ENCODE measurements at places on chromosomes 6 and 20.

GRCh38 chr20:34604980-34605788 is 46.7 kb downstream of the MAP1LC3A start:
- no peak for DNase-seq

- no peak for DNase-seq
These were observed 20.6 kb upstream of the TASP1 start for GRCh38 chr20:13659288-13659687.

DNA sequence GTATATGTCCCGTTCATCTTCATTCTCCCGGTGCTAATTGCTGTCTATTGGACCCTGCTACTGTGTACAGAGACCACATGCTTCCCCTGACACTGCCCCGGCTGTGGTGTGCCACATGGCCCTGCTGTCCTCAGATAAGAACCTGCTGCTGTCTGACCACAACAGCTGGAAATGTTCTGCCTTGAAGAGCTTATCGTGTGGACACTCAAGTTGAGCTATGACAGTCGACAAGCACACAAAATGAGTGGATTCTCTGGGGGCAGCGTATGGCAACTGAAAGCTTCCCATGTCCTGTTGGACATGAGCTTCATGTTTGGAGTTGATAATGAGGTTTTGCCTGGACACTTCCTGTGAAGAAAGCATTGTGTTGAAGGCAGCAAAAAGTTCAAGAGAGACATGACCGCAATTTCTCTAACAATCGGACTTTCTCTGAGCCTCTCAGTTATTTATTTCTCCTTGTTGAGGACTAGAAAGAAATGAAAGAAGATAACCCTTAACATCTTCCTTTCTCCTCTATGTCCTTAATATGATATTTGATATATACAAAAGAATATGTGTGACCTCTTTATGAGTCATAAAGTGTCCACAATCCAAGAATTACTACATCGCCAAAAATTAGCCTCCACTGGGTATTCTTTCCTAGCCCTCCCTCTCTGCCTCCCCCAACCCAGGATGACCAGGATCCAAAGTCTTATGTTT is 187.1 kb upstream of the TCF21 start:
- DNase-seq = no peak

- DNase-seq = no peak
These were observed 7.0 kb upstream of the CSNK2A1 start for GRCh38 chr20:550611-551010.

GRCh38 chr6:33965766-33966165 is 162.0 kb upstream of the MLN start:
- DNase-seq = no peak

DNA sequence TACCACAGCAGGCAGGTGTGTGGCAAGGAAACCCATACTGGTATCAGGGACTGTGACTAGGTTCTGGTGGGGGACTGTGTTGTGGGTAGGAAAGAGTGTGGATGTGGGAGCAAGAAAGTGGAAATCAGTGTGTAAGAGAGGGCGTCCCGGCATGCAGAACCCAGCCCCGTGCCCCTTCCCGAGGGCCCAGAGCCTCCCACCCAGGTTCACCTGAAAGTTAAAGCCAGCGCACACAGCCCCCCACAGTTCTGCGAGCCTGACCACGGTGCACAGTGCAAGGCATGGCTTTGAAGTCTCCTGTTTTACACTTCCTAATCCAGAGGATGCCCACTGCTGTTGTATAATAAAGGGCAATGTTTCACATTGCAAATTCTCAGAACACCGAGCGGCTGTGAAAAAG is 22.7 kb downstream of the MAFB start:
- DNase-seq = no peak

- DNase-seq = no peak
These were observed 59.3 kb downstream of the SHPRH start for GRCh38 chr6:145904868-145905267.

DNA sequence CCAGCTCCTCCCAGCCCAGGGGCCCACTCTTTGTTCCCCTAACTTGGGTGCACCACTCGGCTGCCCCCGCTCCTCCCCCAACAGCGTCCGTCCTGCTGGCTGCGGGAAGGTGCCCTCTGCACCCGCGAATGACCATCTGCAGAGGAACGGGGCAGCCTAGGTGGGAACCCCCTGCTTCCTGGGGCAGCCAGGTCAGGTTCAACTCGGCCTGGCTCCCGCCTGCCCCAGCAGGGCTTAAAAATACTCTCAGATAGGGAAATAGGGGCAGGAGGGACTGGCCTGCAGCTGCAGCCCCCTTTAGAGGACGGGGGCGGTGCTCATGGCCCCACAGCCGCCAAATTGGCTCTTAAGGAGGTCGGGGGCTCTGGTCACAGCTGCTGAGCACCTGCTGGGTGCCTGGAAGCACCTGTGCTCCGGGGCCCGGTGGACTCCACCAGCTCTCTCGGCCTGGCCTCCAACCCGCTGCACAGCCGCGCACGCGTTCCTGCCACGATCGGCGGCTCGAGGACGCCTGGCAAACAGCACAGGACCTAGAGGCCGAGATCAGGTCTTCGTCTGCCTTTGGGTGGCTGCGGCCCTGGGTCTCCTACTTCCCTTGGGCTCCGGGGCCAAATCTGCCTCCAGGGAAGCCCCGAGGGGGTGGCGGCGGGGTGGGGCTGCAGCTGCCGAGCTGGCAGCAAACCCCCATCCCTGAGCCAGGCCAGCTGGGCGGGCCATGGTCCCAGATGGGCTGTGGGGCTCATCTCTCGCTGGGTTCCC is 700 bp upstream of the LAMA5 start:
- no peak for DNase-seq

GRCh38 chr6:32240686-32241085 is 16.8 kb upstream of the NOTCH4 start:
- no peak for DNase-seq

- DNase-seq = no peak
These were observed 426.4 kb upstream of the CITED2 start for GRCh38 chr6:139800837-139801236.

- no peak for DNase-seq
These were observed 4.9 kb downstream of the SSTR4 start for GRCh38 chr20:23039885-23040508.

- DNase-seq = no peak
These were observed 75.8 kb upstream of the RIN2 start for GRCh38 chr20:19682249-19682648.

GRCh38 chr6:108801366-108801765 is 46.9 kb upstream of the ARMC2 start:
- DNase-seq = no peak

DNA sequence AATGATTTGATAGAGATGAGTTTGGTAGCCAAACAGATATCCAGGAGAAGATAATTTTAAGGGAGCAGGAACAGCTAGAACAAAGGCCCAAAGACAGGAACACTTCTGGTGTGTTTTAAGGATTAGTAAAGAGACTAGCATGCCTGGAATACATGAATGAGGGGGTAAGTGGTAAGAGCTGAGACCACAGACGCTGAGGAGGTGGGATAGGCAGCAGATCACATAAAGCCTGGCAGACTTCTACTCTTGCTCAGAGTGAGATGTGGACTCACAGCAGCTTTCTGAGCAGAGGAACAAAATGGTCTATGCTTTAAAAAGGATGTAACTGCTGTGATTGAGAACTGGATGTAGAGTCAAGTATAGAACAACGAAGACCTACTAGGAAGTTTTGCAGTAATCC is 100.1 kb downstream of the EPHA7 start:
- no peak for DNase-seq

GRCh38 chr6:52364480-52365166 is 2.7 kb downstream of the PAQR8 start:
- no peak for DNase-seq

DNA sequence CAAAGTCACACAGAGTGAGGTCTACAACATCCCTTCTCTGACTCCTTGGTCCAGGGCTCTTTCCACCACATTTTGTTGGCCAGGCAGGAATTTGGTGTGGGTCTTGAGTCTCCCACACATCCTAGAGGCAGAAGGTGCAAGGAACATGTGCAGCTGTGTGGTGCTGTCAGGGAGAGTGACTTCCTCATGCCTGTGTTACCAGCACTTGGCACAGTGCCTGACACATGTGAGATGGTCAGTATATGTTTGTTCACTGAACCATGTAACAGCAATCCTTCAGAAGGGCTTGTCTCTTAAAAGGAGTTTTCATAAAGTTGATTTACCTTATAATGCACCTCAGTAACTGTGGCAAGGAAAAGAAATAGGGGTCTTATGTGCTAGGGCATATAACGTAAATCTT is 168.5 kb downstream of the CDC5L start:
- DNase-seq = no peak

GRCh38 chr6:16352258-16352635 is 113.9 kb downstream of the GMPR start:
- DNase-seq = no peak

- no peak for DNase-seq
These were observed 59.9 kb downstream of the KLHL31 start for GRCh38 chr6:53605543-53606235.

GRCh38 chr6:143335865-143336264 is 114.6 kb downstream of the ADAT2 start:
- DNase-seq = no peak

- DNase-seq = no peak
These were observed 3.9 kb upstream of the LTV1 start for GRCh38 chr6:143839196-143839595.

DNA sequence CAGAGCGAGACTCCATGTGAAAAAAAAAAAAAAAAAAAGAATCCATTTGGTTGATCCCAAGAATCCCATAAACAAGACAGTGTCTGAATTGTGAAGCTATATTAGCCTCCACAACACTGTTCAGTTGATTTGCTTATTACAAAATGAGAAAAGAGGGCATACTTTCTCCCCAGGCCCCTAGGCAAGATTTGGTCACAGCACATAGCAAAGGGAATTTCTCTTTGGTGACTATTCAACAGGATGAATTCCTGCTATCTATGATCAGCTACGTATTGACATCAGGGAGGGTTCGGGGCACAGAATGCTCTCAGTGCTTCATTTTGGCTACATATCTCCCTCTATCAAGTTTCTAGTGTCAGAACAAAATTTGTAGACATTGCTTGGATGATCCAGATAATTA is 20.2 kb upstream of the SLC22A3 start:
- no peak for DNase-seq

- DNase-seq = no peak
These were observed 59.9 kb upstream of the PMEPA1 start for GRCh38 chr20:57769756-57770155.

- no peak for DNase-seq
These were observed 45.8 kb downstream of the DOP1A start for GRCh38 chr6:83113258-83113657.

DNA sequence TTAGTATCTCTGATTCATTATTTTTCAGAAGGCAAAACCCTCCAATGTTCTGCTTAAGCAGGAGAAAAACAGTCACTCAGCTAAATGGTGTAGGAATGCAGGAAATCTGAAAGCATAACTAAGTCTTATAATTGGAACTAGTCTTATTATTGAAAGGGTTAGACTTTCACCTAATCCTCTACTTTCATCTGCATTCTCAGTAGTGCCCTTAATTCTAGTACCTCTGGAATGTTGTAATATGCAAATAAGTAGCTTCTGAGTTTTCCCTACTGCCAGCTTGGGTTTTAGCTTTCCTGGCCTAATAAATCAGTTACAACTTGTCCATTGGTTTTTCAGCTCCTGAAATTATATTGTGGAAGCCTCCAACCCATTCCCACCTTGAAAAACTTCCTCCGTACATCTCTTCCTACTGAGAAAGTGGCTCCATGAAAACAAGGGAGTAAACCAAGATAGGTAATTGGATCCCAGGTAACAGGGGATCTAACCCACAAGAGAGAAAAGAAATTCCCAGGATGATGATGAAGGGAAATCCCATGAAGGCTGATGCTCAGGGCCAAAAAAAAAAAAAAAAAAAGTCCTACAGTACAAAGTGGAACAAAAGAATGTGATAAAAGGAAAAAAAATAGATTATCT is 147.0 kb downstream of the TBC1D32 start:
- no peak for DNase-seq

- DNase-seq = no peak
These were observed 251.4 kb upstream of the MANEA start for GRCh38 chr6:95325916-95326315.

DNA sequence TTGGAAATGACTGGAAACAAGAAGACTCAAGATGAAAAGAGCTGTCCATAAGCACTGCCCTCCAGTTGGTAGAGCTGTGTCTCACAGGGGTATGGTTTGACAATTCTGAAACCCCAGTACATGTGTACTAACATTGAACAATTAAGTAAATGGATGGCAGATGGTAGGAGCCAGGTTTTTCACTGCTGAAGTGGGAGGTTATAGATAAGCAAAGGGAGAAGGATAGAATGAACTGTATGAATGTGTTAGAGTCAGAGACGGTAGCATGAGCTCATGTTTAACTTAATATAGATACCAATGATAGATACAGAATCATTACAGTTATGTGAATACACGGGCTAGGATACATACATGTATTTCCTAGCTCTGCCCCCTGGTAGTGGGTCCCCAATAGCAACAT is 95.0 kb upstream of the SIRPA start:
- DNase-seq = no peak

- DNase-seq = no peak
These were observed 89.1 kb upstream of the F13A1 start for GRCh38 chr6:6409397-6410030.

DNA sequence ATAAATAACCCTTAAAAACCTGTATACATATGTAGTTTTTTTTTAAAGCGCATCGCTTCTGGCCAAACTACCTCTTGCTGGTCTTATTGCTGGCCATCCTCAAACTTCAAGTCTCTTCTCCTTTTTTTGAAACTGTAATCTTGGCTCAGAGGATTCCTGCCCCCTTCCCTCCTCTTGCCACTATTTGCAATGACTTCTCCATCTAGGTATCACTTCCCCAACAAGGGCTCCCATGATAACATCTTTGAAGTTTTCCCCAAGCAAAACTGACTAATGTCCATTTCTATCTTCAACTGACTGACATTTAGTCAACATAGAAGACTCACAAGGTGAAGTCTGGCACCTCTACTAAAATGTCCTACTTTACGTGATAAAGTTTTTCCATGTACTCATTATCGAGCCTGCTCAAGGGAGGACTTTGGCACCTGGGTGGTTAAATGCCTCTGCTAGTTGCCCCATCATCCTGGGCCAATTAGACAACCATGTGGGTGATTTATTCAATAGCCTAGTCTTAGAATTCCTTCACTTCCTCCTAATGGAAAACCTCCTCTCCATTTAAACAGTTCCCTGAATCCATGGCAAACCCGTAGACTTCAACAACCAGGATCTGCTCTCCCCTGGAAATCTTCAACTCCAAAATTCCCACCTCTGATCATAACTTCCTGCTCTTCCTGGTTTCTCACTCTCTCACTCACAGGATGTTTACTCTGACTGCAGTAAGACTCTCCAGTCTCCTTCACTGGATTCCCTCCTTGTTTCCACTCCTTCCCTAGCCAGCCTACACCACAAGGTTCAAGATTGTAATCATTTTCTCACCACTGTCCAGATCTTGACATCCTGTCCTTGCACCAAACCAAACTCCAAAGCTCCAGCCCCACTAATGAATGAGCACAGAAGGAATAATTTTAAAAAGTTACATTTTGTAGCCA is 9.4 kb upstream of the PLAGL1 start:
- no peak for DNase-seq

DNA sequence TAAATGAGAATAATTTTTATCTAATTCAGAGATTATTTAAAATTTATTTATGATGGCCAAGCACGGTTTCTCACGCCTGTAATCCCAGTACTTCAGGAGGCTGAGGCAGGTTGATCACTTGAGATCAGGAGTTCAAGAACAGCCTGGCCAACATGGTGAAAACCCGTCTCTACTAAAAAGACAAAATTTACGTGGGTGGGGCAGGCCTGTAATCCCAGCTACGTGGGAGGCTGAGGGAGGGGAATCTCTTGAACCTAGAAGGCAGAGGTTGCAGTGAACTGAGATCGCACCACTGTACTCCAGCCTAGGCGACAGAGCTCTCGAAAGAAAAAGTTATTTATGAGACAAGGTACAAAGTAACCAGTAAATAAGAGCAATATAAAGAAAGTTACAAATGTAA is 59.5 kb upstream of the AGPAT4 start:
- no peak for DNase-seq

- no peak for DNase-seq
These were observed 133.7 kb upstream of the TBX18 start for GRCh38 chr6:84897988-84898594.
